ENCODE measurements at places on chromosomes 1 and 21. TPM values are rescaled to one million over a fixed set of nuclear protein-coding genes. Genes with fewer than 3 reads are reported as not detected.

LDLRAD1 gene
- total RNA-seq = not detected

DNA sequence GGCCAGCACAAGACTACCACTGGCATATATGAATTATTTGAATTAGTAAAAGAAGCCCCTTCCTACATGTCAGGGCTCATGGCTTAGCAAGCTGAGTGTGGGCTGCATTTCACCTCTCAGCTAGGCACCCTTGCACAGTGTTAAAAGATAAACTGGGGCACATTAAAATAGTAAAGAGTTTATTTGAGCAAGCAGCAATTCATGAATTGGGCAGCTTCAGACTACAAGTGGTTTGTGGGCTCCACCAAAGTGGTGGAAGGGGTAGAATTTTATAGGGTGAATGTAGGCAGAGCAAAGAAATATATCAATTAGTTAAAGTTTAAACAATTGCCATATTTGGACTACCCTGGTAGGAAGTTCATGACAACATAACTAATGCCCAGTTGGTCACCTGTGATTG is 178.8 kb downstream of the PLPP3 start:
- no peak for DNase-seq

GRCh38 chr1:174428033-174428432 is 19.7 kb upstream of the GPR52 start:
- DNase-seq = no peak

GRCh38 chr1:32858791-32859190 is 11.9 kb downstream of the FNDC5 start:
- DNase-seq = no peak

OPRD1 gene
- not detected for total RNA-seq

DNA sequence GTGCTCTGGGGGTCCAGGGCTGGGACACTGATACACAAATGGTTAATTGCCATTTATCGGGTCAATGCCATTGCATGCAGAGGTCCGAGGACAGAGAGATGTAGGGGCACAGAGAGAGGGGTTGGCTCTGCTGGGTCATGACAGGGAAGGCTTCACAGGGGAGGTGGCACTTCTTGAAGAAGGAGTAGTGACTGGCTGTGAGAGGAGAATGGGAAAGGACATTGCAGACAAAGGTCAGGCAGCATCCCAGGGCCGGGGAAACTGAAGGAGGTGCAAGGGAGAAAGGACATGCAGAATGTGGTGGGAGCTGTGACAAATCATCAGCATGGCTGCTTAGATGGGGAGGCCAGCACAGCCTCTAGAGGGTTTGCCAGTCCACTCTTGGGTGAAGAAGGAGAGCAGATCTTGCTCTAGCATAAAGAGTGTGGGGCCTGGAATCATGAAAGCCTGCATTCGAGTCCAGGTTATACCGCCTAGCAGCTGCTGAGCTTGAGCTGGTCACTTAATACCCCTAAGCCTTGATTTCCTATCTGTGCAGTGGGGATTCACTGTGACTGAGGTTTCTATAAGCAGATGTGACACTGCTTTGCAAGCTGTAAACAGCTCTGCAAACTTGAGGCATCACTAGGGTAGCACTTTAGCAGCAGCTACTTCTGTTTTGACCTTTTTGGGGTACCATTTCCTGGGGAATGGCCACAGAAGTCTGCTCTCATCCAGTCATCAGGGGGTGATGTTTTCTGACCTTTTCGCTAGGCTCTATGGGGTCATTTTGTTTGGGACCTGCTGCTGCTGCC is 59.2 kb upstream of the EPS8L3 start:
- no peak for DNase-seq

- no peak for DNase-seq
Observed at GRCh38 chr1:108856994-108857393, at the start of gene AKNAD1. AKNAD1 (minus strand) TSS chr1:108857094; CDS start chr1:108852664, 4,430 bp downstream.

GRCh38 chr21:39009587-39010225 is 173.5 kb downstream of the PSMG1 start:
- DNase-seq = no peak

DNA sequence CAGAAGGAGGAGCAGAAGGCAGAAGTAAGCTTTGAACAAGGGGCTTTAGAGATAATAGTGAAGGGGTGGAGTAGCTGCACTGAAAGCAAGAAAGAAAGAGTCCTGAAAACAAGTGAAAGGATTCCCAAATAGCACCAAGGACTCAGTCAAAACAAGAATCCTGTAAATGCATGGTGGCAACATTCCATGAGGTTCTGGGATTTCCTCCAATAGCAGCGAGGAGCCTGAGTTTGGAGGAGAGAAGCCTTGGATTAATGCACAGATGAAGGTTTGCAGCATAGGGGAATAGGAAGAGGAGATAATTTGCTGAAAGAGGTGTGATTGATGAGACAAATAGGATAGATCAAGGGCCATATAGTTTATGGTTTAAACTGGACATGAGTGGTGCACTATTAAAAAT is 10.9 kb downstream of the KRTAP22-2 start:
- DNase-seq = no peak

NBPF12 gene
- 11.9 TPM for total RNA-seq

IL12RB2 gene
- 1.7 TPM for total RNA-seq

WDR64 gene
- not detected for total RNA-seq

GRCh38 chr1:21267191-21268077 is 22.8 kb downstream of the ECE1 start:
- no peak for DNase-seq

GRCh38 chr1:239587066-239587465 is 200.7 kb downstream of the CHRM3 start:
- DNase-seq = no peak

GRCh38 chr1:207654320-207654719 is 9.4 kb downstream of the CR1L start:
- DNase-seq = no peak

NID1 gene
- 159 TPM for total RNA-seq

DNA sequence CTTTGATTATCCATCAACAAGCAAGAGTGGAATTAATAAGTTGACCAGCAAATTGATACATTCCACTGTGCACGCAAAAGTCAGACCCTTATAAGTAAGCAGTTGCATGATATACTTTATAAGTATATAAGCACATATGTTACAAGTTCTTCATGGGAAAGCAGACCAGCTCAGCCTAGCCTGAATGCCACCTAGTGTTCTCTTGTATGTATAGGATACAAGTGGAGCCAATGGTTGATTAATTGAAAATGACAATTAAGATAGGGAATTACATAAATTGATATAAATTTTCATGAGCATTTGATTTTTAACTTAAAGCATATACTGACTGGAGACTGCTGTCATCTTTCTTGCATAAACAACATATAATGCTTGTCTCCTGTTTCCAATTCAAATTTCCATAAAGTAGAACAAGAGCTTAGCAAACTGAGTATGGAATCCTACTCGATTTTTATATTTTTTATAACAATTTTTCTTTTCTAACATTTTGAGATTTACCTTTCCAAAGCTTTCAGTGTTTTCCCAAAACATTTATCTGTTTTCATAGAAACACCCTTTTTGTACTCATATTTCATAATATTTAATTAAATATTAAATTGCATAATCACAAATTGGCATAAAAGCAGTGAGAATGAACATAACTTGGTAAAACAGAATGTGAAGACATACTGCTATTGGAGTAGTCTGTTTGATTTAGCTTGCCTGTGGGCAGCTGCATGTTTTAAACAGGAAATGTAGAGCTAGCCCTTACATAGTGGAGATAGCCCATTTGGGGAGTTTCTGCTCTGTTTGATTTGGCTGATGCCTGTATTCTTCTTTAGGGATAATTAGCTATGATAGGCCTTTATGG is 62.8 kb downstream of the MAGI3 start:
- DNase-seq = no peak

DNA sequence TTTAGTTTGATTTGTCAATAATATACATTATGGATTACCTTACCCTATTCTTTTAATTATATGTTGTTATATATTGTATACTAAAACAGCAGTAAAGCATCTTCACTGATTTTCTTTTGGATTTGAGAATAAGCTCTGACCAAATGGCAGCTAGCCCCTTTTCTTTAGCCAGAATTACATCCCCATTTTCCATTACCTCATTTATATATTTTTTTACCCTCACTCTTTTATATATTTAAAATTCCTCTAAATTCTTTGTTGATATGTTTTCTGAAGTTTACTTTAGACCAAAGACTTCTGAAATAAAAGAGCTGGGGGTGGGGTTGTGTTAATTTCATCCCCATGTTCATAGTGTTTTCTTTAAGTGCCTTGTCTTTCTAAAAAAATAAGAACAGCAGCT is 24.6 kb downstream of the ANGPTL1 start:
- DNase-seq = no peak

GRCh38 chr1:118627435-118627834 is 360.7 kb downstream of the TBX15 start:
- no peak for DNase-seq

- no peak for DNase-seq
Observed at GRCh38 chr1:71089536-71090270, 8.9 kb upstream of the ZRANB2 start.

SPRR1B gene
- total RNA-seq = not detected

ACKR1 gene
- total RNA-seq = 119 TPM

- no peak for DNase-seq
Observed at GRCh38 chr21:45219517-45219916, 68.2 kb downstream of the POFUT2 start.

FAM72B gene
- 3.8 TPM for total RNA-seq

PROK1 gene
- total RNA-seq = 0.20 TPM

DNA sequence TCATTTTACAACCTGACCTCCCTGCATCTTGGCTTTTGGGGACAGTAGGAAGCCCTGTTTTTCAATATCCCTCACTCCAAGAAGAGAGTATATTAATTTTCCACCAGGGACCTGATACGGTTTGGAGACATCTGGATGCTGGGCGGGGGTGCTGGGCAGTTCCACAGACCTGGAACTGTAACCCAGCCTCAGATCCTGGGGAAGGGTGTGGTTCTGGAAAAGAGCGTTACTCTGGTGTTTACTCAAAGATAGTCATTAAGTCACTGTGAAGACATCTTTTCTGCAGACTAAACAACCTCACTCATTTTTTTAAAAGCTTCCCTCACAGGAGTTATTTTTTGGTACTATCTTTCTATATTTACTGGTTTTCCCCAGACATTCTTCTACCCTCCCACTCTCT is 189.8 kb downstream of the CLIC6 start:
- DNase-seq = no peak

- no peak for DNase-seq
Observed at GRCh38 chr1:111981871-111982270, 7.6 kb downstream of the KCND3 start.

DNA sequence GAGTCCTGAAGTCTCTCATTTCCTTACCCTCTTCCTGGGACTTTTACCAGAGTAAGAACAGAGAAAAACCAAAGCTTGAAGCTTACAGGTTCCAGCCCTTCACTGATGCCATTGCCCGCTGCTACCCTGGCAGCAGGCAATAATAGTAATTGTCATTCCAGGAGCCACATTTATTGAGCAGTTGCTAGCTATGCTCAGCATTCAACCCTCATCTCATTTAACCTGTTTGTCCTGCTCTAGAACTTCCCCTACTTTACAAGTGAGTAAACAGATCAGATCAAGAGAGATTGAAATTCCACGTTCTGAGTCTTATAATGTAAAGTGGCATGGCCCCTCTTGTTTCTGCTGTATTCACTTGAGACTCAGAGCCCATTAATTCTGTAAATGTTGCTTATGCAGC is 80.4 kb downstream of the ATP1A1 start:
- DNase-seq = no peak

DNA sequence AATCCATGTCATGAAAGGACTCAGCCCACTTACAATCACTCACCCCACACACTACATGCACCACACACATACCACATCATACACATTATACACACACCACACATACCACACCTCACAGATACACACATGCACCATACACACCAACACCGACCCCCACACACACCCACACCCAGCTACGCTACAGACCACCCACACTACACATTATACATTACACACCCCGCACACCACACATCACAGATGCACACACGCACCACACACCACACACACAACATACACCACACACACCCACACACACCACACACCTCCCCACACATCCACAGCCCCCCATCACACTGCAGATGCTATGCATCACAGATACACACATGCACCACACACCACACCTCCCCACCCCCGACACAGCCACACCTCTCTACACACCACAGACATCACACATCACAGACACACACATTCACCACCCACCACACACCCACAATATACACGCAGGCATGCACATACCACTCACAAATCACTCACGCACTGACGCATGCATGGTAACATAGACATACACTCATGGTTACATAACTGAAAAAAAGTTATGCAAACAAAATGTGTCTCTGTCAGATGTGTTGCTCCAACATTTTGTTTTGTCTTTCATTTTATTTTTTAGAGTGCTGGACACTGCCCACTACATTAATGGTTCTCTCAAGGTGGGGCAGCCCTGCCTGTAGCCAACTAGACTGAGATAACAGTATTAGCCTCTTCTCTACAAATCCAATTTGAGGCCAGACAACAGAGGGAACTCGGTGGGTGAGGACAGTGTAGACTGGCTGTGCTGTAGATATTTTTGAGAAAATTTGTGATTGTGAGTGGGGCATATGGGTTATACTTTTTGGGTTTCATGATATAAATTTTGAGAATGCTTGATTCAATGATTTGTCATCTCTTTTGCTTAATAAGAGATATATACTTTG is 15.2 kb upstream of the PGBD2 start:
- DNase-seq = no peak

- no peak for DNase-seq
Observed at GRCh38 chr1:160722726-160723125, 11.1 kb upstream of the CD48 start.

DNA sequence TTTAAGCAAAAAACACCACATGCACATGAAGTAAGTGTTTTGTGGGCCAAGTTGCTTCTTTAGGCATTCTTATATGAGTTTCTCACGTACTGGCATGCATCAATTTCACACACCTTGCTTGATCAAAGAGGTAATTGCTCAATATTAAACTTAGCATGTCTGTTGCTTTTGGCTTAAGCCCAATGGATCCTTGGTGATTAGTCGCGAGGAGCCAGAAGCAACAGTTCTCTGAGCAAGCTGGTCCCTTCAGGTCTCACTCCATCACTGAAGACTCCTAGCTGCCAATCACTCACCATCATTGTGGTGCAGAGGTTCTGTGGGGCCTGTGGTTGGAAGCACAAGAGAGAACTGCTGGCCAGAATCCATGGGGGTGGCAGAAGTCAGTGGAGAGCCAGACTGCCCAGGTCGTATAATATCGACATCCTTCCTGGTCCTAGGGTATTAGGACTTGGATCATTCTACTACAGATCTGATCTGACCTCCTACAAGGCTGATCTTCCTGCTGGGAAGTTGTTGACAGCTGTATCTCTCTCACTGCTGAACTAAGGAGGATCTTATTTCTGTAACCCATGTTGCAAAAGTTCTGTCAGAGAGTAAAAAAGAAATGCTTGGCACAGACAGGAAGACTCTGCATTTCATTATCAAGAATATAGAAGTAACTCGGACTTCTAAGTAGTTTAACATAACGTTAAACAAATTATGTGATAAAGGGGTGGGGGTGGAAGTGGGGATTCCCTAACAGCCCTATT is 140.5 kb downstream of the NTPCR start:
- no peak for DNase-seq

- no peak for DNase-seq
Observed at GRCh38 chr1:182674346-182675246, 9.8 kb downstream of the RGS8 start.

LRRC47 gene
- 28.3 TPM for total RNA-seq
